ENCODE measurements at places on chromosomes 7 and 10. TPM values are rescaled to one million over a fixed set of nuclear protein-coding genes. Genes with fewer than 3 reads are reported as not detected.

DNA sequence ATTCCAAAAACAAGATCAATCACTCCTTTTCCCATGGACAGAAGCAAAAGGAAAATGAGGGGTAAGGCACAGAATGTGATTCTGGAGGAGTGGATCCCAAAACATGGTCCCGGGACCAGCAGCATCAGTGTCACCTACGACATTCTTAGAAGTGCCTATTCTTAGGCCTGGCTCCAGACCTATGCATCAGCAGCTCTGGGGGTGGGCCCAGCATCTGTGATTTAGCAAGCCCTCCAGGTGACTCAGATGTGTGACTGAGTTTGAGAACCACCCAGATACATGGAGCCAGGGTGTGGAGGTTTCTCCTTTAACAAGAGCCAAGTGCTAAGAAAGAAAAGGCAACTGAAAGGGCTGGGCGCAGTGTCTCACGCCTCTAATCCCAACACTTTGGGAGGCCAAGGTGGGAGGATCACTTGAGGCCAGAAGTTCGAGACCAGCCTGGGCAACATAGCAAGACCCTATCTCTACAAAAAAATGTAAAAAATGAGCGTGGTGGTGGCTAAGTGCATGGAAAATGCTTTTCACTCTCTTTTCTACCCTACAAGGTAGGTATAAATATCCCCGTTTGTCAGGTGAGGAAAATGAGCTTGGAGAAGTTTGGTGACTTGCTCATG is 17.1 kb upstream of the ARPC1A start:
- DNase-seq = no peak

GRCh38 chr10:132748545-132749370 is 37.2 kb downstream of the NKX6-2 start:
- no peak for DNase-seq

DNA sequence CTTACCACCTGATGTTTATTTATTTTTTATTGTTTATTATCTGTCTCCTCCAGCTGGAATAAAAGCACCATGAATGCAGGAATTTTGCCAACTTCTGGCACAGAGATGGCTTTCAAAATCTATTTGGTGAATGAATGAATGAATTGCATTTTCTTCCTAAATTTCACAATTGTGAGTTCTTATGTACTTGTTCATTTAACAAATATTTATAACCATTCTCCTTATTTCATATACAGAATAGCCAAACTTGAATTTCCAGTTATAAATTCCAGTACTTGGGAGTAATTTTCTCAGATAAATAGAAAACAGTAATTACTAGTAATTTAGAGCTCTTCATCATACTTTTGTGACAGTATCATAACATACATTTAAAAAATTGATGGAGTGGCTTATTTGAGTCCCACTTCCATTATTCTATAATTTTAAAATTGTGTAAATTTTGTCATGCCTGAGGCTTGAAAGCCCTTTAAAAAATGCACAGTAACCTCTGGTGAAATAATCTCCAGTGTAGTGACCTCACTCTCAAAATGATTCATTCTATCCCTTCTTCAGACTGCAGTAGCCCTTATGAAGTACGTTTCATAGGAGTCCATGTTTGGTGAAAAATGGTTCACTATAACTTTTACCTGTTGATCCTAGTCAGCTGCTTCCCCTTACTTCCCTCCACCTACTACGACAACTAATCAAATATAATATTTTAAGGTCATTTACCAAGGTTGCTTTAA is 40.0 kb upstream of the SRI start:
- no peak for DNase-seq

- peak; percentile 27 for DNase-seq
Observed at GRCh38 chr7:146736446-146737190, 620.0 kb downstream of the CNTNAP2 start.

GRCh38 chr10:98589007-98589406 is 142.3 kb upstream of the HPS1 start:
- DNase-seq = peak; percentile 21

The CALN1 gene
- total RNA-seq = not detected

Measured in SK-MEL-5 (cell line).